ENCODE measurements at places on chromosomes 2 and 18.

DNA sequence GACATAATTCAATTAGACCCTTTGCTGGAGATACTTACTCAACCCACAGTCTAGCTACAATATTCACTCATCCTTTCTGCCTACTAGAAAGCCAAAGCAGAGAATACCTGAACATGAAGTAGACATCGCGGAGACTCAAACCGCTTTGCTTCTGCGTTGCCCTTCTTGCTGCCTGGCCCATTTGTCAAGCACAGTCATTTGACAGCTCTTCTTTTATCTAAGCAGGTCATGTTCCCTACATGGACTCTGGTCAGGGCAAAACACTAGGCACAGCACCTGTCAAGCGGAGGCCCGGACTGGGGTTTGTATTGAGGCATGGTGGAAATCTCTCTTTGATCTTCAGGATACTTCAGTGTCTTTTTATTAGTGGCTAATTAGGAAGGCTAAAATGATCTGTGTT, 89.7 kb downstream of the FARSB start:
- DNase-seq = no peak

- no peak for DNase-seq
Observed at GRCh38 chr2:160532388-160532787, 38.8 kb upstream of the RBMS1 start.

GRCh38 chr18:63346480-63347183, 20.4 kb downstream of the KDSR start:
- DNase-seq = no peak

- no peak for DNase-seq
Observed at GRCh38 chr2:118085173-118086023, 2.9 kb upstream of the INSIG2 start.
